ENCODE measurements at places on chromosomes 3 and 15.

GRCh38 chr3:195017151-195017550, 253.8 kb downstream of the XXYLT1 start:
- no peak for DNase-seq

DNA sequence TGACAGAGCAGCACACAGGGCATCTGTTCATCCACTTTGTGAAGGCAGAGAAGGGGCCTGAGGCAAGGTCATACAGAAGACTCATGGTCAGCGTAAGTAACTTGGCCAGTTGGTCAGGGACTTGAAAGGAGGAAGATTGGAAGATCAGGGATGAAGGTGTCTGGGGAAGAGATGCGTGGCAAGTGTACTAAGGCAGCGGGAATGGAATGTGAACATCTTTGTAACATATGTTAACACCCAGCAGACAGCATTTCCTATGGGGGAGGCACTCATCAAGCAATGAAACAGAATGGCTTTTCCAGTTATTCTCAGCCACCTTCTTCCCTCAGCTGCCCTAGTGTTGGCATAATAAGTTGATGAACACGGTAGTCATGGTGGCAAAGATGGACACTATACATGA, 7.8 kb upstream of the RFC4 start:
- no peak for DNase-seq

- no peak for DNase-seq
Observed at GRCh38 chr3:171953301-171954022, 85.9 kb upstream of the FNDC3B start.

DNA sequence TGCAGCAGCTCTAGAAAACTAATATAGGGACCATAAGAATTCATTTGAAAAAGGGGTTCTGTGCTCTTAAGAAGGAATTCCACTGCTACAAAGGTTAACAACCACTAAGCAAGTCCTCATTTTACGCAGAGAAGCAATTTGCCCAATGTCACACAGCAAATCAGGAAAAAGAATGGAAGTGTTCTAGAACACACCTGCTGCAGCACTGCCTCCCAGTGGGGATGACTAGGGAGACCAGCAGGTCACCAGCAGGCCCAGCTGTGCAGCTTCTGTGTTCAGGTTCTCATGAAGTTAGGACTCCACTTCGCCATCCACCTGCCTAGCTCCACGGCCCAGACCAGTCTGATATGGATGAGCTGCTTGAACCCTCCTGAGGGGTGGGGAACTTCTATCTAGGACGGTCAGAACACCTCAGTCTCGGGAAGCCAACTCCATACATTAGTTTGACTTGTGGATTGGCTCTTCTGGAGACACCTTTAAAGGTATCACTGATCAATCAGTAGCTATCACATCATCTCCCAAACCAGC, 18.6 kb downstream of the POMGNT2 start:
- DNase-seq: no peak

GRCh38 chr3:188400494-188401243, 246.7 kb downstream of the LPP start:
- no peak for DNase-seq

- no peak for DNase-seq
Observed at GRCh38 chr3:167304077-167304476, 76.0 kb downstream of the ZBBX start.

DNA sequence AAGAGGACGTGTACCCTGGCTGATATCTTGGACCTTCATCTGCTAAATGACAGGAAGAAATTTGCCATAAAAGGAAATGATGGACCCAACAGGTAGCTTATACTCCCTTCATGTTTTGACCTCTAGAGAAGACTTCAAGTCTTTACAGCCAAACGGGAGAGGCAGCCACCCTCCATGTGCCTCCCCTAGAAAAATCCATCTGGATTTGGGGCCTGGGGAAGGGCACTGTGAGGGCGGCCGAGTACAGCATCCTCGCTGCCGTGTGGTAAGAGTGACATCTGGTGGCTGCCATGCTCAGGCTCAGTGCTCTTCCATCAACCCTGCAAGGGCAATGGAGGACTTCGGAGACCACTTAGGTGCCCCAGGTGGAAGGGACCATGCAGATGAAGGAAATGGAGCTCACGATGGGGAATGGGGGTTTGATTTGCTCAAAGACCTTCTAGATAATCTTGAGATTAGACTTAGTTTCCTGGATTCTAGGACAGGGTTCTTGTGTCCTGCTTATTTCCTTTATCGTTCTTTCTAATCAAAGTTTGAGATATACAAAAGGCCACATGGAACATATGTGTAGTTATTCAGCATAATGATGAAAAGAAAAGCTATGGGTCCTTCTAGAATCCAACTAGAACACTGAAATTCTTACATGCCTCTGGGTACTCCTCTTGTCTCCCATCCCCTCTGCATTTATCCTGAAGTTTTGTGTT, 44.4 kb downstream of the AQP9 start:
- DNase-seq: peak; percentile 26

Data from NCI-H1092 treated with DMSO at 0.1 percent for 48 hours (cell line).